ENCODE measurements at places on chromosomes 13 and 19.

- DNase-seq, result no peak
Measured at GRCh38 chr19:35777086-35777841, 1.9 kb downstream of the ARHGAP33 start.

GRCh38 chr19:36256064-36256463 lies 41.2 kb downstream of the ZNF146 start:
- DNase-seq, result no peak

- no peak for DNase-seq
Measured at GRCh38 chr19:10305139-10305806, 4.3 kb downstream of the ZGLP1 start.

DNA sequence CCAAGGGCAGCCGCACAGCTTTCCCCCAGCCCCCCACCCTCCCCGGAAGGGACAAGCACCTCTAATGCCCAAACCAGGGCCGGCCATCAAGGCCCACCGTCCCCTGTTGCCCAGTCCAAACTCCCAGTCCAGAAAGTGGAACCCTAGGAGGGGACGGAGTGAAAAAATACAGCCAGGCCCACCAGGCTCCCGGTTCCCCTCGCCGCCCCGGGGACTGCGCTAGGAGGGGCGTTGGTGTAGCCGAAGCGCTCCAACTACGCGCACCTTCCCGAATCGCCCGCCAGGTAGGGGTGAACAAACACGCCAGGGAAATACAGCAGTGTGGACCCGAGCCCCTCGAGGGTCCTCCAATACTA lies 1.3 kb downstream of the KLF16 start:
- DNase-seq, result no peak

DNA sequence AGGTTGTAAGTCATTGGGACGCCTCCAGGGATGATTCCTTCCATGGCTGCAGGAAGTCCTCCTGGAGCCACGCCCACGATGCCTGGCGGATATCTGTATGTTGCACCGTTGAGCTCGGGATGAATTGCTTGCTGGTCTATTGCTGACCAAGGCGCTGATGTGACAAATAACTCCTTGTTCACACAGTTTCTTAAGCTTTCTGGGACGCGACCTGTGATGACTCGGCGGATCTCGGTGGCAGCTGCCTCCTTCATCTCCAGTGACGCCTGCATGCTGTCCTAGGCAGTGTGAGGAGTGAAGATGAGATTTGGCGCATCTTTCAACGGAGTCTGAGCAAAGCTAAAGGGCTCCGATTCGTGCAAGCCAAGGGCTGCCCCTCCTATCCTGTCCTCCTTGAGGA lies 7.6 kb upstream of the ZNF566 start:
- no peak for DNase-seq

GRCh38 chr13:91153372-91153771 lies 194.1 kb upstream of the MIR17HG start:
- no peak for DNase-seq

- no peak for DNase-seq
Measured at GRCh38 chr19:3034656-3035541, 5.8 kb upstream of the TLE2 start.

GRCh38 chr19:29858000-29858596 lies 46.3 kb downstream of the CCNE1 start:
- DNase-seq, result no peak

GRCh38 chr19:6373813-6374108 lies 1.2 kb downstream of the ALKBH7 start:
- no peak for DNase-seq

- DNase-seq, result no peak
Measured at GRCh38 chr13:25630329-25630900, 258.6 kb downstream of the ATP8A2 start.
